ENCODE measurements at places on chromosomes 6 and 20. TPM values are rescaled to one million over a fixed set of nuclear protein-coding genes. Genes with fewer than 3 reads are reported as not detected.

DNA sequence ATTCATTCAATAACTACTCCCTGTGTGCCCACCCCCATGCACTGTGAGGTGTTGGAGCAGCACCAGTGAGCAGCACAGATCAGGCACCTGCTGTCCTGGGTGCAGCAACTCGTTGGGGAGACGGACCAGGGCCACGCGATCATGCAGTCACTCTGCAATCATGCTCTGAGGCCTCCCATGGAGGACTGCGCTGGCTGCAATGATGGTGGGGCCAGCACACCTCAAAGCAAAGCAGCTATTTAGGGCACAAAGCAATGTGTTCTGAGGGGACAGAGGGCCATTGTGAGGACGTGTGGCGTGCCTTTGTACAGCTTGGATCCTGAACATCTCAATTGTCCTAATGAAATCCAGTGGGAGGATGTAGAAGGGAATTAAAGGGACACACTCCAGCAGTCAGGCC lies 41.0 kb upstream of the MPC1 start:
- H3K4me3 ChIP-seq = no peak overlapping the region
- no peak for DNase-seq
- no peak overlapping the region for H3K27ac ChIP-seq
- no peaks in the 10 kb centered on the region for H3K36me3 ChIP-seq
- H3K4me1 ChIP-seq = peaks cover 5% of the 10 kb centered on the region

GRCh38 chr20:18671203-18671710 lies 83.4 kb downstream of the DTD1 start:
- H3K4me1 ChIP-seq = no peaks in the 10 kb centered on the region
- H3K27me3 ChIP-seq = no peaks in the 10 kb centered on the region
- H3K36me3 ChIP-seq = no peaks in the 10 kb centered on the region

DNA sequence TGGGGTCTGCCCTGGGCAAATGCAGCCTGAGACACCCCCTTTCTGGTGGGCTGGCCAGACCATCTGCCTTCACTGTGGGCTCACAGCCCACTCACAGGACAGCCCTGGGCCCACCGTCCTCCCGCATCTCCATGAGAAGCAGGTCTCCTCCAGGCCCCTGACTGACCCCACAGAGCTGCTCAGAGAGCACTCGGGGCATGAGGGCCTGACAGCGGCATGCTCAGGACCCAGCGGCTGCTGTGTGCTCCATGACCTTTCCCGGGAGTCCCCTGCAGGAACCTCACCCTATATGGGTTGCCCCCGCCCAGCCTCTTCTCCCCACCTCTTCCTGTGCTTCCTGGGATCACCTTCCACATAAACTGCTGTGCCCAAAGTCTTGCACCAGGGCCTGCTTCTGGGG lies 162.4 kb upstream of the CST7 start:
- H3K4me1 ChIP-seq = no peaks in the 10 kb centered on the region
- no peak overlapping the region for H3K27ac ChIP-seq
- H3K4me3 ChIP-seq = no peak overlapping the region
- no peaks in the 10 kb centered on the region for H3K36me3 ChIP-seq

The FAM83B gene
- total RNA-seq = not detected

The SLCO4A1 gene
- 4.1 TPM for total RNA-seq

The DEFB119 gene
- total RNA-seq = not detected

The ORC3 gene
- 20.1 TPM for total RNA-seq

The PAX1 gene
- total RNA-seq = not detected

Measured in endothelial cell of umbilical vein (primary cell).